Activated naive CD4-positive, alpha-beta T cell treated with anti-CD3 and anti-CD28 coated beads, Interleukin-2, amount 50 U/mL, for 16 hours (primary cell): ENCODE measurements at places on chromosomes 2 and 18.

GRCh38 chr2:149223472-149224095 is 106.8 kb upstream of the LYPD6 start:
- DNase-seq = no peak

- DNase-seq = peak; percentile 44
Measured at GRCh38 chr18:38940863-38941531, 1375.4 kb upstream of the CELF4 start.

DNA sequence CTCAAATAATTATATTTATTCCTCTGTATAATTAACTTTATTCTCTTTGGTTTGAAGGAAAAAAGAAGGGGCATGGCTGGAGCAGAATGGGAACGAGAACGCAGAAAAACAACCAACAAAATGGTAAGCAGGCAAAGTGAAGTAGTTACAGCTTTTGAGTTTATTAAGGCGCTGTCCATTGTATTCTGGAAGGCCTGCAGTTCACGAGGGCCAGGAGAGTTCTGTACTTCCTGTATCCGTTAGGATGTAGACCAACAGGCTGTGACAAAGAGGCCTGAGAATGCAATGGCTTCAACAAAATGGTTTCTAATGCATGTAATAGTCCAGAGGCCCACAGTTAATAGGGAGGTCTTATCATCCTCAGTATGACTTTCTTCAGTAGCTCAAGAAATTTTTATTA is 32.5 kb upstream of the SP100 start:
- no peak for DNase-seq

DNA sequence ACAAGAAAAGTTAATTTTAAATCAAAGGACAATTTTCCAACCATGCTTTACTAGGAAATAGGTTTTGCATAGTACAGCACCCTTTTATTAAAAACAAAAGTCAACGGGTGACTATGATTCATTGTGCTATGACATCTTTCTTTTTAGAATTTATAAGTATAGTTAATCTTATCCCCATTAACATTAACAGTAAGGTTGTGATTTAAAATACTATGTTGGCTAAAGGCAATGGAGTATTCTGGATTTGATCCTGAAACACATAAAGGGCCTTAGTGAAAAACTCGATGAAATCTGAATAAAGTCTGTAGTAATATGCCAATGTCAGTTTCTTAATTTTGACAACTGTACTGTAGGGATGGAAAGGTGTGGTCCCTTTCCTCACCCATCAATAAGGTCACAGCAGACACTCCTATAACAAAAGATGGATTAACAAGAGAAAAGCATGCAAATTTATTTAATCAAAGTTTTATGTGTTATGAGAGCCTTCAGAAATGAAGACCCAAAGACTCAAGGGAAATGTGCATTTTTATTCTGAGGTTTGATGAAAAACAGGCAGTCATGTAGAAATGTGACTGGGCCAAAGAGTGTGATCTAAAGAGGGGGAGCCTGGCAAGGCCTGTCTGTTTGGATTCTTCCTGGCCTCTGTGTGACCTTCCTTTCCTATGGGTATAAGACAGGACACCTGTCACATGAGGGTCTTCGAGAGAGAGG is 731.4 kb downstream of the TSN start:
- no peak for DNase-seq

DNA sequence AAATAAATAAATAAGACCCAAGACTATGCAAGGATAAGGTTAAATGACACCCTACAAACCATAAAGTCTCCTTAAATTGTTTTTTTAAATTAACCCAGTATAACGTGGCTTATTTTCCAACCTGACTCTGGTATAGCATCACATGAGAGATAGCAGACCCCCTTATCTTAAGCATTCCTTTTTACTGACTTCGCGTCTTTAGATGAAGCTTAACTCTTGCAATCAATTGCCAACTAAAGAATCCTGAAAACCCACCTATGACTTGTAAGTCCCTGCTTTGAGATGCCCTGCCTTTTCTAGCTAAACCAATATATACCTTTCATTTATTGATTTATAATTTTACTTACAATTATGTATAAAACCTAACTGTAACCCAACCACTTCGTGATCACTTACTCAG is 57.1 kb upstream of the RAB12 start:
- no peak for DNase-seq

DNA sequence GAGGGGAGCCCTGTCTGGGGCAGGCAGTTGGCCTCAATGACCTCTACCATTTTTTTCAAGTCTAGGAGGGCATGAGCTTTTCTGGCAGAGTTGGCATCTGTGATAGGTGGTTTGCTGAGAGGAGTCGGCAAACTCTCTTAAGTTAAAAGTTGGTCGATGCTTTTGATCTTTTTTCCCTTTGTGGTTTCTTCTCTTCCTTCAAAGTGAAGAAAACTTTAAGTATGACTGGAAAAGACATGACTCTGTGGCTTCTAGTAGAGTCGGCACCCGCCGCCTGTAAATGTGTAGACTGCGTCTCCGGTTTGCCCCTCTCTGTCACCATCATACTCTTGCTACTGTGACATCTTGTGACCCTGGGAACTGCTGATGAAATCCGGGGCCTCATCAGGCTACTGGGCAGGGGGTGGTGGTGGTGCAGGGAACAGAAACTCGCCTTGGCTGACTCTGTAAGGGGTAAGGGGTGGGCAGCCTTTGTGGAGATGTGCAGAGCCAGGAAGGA is 21.1 kb downstream of the INPP5D start:
- peak; percentile 66 for DNase-seq

DNA sequence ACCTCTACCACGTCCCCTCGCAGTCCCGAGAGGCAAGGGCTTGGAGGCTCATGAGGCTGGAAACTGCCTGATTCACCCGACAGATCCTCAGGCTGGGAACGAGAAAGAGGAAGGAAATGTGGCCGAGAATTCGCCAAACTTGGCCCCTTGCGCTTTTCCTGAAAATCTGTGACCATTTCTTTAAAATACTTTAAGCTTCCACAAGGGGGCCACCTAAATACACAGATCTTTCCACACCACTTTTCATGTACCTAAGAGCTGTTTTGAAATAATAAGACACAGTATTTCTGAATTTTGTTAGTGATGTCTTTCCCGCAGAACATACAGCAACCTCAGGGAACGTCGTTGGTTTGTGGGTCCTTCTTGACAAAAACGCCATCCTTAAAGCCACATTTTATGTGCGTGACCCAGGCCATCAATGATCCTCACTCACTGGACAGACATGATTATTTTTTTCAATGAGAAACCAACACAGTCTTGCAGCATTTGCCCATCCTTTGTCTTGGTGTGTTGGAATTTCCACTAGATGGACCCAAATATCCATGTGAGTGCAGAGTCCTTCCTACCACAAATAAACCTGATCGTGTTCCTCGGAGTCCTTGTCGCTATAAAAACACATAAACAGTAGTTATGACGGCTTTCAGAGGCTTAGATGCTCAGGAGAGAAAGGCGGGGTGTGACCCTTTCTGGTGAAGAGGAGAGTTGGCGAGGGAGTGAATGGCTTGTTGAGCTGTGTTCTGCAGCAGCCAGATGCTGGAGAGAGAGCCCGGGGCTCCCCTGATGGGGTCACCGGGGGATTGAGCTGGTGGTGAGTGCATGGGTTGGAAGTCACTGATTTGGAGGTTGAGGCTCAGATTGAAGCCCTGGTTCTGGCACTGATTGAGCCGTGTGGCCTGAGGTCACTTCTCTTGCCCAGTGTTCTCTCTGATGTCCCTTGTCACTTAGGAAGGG is 25.0 kb downstream of the DCDC2C start:
- DNase-seq = no peak

DNA sequence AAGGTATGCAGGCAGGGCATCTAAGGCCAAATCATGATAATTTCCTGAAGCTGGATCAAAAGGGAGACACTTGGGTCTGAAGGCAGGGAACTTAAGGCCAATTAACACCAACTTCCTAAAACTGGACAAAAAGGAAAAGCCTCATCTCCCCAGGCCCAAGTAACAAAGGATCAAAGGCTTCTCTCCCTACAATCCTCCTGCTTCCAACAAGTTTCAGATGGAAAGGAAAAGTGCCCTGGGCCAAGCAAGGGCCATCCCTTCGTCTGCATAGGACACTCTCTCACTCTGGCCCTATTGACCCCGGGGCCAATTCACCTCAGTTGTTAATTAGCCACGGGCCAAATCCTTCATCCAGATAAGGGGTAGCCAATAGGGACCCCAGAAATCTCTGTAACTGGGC is 1335.8 kb upstream of the CDH2 start:
- DNase-seq = no peak

- DNase-seq = no peak
Measured at GRCh38 chr2:160022162-160022561, 40.3 kb downstream of the PLA2R1 start.

- DNase-seq = no peak
Measured at GRCh38 chr18:22172594-22173049, 3.2 kb downstream of the GATA6 start.

GRCh38 chr18:68611311-68611710 is 103.6 kb downstream of the TMX3 start:
- DNase-seq = no peak

DNA sequence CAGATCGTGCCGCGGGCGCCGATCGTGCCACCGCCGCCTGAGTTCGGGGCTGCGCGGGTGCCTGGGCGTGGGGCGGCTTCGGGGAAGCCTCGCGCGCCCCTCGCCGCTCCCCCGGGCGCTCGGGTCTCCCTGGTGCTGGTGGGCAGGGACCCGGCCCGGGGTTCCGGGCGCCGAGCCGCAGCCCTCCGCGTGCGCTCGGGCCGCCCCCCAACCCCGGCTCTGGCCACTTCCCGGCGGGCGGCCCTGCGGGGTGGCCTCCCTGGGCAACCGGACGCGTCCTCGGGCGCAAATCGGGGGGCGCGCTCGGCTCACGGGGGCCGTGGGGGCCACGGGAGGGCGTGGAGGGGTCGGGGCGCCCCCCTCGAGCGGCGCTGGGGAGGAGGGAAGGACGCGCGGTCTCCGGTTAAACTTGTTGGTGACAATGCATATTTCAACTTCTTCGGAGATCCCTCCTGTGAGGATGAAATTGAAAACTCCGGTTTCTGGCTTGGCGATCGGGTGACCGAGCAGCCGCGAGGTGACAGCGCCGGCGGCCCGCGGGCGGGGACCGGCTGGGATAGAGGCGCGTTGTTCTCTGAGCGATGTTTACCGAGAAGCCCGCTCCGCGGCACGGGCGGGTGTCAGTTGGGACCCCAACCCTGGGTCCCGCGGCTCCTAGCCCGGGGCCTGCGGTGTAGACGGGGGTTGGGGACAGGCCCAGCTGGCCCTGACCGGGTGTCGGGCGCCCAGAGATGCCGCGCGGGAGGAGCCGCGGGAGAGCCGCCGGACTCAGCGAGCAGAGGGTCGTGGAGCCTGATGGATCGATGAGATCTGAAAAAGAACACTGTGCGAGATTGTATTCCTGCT is 676 bp downstream of the SH3BP4 start:
- DNase-seq = no peak

DNA sequence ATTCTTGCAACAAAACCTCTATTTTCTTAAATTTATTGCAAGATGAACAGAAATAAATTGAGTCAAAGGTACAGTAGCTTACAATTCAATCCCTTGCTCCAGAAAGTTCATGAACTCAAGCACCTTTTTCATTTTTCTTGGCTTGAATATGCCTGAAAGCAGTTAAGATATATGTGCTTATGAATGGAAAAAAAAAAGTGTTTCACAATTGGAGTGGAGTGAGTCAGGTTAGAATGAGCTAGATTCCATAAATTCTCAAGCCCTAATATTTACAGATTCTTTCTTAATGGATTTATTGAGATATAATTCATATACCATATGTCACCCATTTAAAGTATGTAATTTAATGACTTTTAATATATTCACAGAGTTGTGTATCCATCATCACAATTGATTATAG is 39.6 kb upstream of the NEMP2 start:
- DNase-seq = no peak

DNA sequence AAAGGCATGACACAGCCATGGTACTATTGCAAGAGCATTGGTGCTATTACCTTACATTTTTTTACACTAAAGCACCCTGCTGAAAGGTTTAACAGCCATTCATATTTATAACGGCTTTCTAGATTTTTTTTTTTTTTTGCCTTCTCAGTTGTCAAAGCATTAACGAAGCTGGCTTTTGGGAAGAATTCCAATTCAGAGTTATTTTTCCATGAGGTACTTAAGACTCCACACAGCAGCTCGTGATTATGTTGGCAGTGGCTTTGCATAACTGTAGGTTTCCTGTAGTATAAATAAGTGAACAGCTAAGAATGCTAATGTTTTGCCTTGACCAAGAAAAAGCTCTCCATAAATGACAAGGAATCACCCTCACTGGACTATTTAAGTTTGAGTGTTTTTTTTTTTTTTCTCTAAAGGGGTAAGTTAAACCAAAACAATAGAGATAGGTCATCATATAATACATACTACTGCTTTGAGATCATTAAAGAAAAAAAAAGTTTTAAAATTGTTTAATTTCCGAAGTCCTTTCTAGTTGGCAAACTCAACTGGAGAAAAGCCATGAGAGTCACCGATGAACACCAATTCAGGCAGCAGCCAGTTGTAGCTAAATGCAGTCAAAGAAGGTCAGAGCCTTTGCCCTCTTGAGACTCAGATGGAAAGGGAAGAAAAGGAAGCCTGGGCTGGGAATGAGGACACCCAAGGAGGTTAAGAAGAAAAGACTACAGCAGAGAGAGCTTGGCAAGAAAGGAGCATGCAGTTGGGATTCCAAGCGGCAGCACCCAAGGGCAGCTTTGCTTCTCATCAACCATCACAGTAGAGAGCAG is 187.4 kb upstream of the NCKAP5 start:
- no peak for DNase-seq

DNA sequence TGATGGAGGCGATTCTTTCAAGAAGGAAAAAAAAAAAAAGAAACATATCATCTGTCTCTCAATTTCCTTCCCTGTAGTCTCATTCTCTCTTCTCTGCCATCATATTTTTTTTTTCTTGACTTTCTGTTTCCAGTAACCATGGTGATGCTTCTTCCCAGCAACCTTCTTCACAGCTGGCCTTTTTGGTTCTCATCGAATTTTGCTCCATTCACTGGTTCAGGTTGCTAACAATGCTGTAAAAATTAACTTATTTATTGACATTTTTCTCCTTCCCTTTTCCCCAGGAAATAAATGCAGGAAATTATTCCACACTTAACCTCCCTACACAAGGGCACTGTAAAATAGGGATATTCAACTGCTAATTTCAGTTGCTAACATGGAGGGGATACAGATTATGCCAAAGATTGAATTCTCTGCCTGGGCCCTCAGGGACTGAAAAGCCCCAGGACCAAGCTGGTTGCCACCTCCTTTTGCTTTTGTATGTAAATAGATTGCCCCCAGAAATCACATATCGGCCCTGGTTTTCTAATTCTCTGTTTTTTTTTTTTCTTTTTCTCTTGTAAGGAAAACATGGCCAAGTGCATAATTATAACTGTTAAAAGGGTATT is 154.7 kb downstream of the MAP2 start:
- no peak for DNase-seq

DNA sequence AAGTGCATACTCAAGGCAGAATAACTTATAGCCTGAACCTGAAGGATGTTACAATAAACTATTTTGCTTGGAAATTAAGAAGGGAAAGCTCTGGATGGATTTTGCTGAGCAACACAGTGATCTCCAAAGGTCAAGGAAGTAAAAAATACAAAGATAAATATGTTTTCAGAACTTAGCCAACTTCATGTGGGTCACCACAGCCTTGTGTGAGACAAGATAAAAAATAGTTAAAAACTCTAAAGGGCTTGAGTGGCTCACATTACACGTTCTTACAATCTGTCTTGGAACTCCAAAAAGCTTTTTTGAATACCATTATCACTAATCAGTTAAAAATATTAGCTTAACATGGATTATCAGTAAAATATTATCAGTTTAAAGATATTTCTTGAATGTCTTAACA is 28.9 kb upstream of the MTX2 start:
- no peak for DNase-seq
